ENCODE measurements at places on chromosomes 2 and 18.
A peak's percentile ranks its signal among the peaks of the same experiment; 100 is the strongest.

DNA sequence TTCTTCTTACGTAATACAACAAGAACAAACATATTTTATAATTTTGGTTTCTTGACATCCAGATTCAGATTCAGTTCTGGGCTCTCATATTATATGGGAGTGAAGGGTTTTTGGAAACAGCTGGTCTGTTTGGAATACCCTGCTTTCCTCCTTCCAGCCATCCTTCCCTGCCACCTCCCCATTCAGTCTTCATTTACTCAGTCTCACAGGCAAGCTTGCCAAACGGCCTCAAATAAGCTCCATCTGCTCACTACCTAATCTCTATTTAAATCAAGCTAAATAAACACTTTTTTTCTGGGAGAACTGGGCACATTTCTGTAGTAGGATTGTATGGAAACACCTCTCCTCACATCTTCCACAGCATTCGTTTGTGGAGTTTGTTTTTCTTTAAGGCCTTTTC lies 147.5 kb downstream of the RND3 start:
- DNase-seq = no peak

GRCh38 chr2:240236217-240237111 lies 96.0 kb upstream of the OTOS start:
- DNase-seq = no peak

DNA sequence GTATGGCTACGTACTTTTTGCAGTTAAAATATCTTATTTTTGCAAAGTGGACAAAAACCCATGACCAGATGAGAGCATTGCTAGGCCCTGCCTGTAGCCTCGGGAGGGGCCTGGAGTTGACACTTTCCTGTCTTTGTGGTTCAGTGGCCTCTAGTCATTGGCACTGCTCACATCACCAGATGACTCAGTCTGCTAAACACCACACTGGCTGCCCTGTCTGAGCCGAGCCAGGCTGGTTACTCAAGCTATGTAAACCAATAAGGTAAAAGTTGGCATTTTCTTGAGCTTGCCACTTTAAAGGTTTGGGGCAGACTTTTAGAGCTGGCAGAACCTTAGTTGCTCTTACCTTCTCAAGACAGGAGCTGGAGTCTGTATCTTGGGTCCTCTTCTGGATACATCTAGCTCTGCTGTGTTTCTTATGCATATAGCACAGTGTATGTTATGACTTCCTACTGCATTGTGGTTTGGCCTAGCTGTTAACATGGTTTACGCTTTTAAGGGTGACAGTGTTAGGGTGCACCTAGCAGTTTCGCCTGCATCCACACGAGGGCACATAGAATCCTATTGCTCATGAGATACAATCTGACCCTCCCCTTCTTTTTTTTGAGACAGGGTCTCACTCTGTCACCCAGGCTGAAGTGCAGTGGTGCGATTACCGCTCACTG lies 76.4 kb downstream of the AP1S3 start:
- peak; percentile 60 for DNase-seq

GRCh38 chr2:42310007-42310515 lies 51.0 kb downstream of the COX7A2L start:
- no peak for DNase-seq

DNA sequence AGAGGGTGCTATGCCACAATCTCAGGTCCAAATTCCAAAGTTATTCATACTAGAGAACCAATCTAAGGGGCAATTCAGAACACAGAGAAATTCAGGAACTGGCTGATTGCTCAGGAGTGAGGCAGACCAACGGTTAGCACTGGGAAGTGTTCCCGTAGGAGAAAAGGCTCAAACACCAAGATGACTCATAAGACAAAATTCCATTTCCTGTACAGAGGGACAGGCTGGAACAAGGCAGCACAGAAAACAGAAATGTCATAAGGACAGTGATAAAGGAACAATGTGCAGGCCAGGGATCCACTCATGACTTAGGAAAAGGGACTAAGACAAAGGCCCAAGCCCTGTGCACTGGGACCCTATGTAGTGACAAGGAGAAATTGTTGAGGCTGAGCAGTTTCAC lies 54.2 kb downstream of the PDE1A start:
- DNase-seq = no peak

DNA sequence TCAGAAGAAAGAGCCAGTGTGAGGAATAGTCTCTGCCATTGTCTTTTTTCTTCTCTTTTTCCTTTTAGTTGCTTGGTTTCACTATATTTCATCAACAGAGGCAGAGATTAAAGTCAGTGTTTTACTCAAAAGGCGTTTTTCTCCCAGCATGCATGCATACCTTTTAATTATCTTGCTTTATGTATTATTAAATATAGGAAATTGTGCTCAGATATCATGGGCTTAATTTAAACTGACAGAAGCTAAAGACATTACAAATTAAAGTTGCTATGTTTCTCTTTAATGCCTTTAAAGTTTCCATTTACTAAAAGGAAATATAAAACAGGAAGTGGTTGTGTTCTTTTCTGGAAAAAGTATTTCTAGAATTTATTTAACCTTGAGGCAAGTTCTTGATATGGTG lies 223.3 kb upstream of the ATP5MC3 start:
- no peak for DNase-seq

- DNase-seq = no peak
Measured at GRCh38 chr2:240189686-240190085, 49.2 kb upstream of the OTOS start.

DNA sequence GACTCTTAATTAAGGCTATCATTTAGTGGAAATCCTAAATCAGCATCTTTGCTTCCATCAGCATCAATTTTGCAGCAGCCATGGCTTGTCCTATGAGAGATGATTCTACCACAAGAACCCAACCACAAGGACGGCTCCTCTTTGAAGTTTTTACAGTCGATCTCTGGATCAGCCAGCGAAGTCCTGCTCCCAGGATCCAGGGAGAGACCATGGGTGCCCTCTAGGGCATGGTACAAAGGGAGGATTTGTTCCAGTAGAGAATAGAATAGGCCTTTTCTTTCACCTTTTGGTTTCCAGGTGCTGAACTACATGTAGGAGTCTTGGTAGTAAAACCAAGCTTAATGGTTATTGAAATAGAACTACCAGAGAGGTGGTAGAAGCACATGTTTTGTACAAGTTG lies 52.7 kb downstream of the TMEM200C start:
- DNase-seq = no peak

DNA sequence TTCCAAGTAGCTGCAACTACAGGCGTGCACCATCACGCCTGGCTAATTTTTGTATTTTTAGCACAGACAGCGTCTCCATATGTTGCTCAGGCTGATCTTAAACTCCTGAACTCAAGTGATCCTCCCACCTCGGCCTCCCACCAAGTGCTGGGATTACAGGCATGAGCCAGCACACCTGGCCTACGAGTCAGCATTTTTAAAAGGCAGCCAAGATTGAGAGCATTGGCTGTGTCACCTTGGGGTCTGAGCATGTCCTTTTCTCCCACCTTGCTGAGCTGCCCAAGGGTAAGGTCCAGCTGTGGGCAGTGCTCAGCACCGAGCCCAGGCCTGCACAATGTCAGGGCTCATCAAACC lies 142.8 kb upstream of the LMAN1 start:
- DNase-seq = no peak

DNA sequence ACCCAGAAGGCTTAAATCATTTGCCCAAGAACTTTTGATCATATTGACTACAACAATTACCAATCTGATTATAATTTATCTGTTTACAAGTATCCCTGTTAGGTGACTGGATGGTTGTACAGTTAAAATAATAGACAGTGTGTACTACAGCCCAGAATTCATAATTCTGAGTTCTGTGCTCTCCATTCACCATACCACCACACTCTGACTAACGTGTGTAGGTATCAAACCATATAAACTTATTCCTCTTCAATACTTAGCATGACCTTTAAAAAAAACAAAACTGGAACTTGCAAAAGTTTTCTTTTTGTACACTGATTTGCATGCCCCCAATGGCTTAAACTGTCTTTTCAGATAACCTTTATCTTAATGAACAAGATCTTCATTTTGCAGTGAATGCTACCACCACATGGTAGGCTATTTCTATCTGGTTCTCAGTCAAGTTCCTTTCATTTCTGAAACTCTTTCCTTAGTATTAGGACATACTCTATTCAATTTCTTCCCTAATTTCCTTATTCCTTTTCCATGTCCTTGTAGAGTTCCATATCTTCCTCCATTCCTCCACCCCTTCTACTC lies 50.9 kb downstream of the SOS1 start:
- no peak for DNase-seq

DNA sequence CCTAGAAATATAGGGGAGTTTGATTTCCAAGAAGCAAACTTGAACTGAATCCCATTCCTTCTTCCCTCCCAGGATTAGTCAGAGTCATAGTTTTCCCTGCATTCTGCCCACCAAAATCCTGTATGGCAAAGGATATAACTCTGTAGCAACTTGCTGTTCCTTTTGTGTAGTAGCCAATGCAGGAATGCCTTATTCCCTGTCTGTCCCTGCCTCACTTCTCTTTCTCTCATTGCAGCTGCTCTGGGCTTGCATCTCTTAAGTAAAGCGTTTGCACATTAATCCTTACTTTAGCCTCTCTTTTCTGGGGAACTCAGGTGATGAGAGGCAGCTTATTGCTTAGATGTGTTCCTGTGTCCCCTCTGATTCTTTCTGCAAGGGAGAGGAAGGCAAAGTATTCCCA lies 333.1 kb upstream of the VWC2L start:
- DNase-seq = no peak

DNA sequence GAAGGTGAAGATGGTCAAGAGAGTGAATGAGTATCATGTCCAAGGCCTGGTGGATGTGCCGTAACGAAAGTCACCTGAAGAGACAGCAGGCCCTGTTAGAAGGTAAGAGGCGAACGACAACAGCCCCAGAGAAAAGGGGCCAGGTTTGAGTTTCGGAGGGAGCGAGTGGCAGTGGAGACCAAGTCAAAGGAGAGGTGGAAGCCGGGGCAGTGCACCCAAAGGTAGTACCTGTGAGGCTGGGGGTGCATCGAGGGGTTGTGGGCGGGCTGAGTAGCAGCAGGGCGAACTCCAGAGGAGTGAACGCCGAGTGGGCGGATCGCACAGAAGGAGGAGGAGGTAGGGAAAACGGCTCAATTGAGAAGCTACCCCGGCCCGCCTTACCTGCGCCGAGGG lies 358 bp downstream of the USP37 start:
- DNase-seq = no peak

DNA sequence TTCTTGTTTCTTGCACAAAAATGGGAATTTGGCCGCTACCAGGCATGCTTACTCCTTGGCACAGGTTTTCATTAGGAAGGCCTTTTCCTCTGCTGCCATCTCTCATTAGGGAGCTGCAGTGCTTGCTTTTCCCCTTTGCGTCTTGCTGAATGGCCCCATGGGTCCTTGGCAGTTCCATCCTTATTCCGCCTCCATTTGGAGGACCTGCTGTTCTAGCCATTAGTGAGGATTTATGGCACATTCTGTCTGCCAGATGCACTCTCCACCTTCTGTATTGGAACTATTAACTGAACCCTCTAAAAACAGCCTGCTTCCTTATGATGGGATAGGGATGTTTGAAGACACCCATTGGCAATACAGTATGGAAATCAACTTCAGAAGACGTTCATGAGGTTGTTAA lies 103.5 kb upstream of the NOSTRIN start:
- no peak for DNase-seq

Data from activated T-cell treated with anti-CD3 and anti-CD28 coated beads, Interleukin-2, amount 50 U/mL, for 48 hours (primary cell).